ENCODE measurements at places on chromosomes 1 and 21.

- DNase-seq, result no peak
Measured at GRCh38 chr1:92329347-92330129, 30.7 kb downstream of the RPAP2 start.

DNA sequence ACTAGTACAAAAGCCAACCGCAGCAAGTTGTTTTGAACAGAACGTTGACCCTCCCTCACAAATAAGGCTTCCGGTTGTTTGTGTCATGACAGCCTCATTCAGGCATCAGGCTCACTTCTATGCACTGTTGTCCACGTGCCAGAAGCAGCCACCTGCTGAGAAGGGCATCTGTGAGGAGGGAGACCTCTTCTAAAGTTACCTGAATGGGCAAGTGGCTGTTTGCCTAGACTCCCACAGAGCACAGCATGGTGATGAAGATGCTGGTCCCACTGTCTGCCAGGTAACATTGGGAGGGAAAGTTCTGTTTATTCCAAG lies 176.1 kb downstream of the CLIC6 start:
- no peak for DNase-seq

- no peak for DNase-seq
Measured at GRCh38 chr1:115953180-115953579, 23.1 kb upstream of the SLC22A15 start.

DNA sequence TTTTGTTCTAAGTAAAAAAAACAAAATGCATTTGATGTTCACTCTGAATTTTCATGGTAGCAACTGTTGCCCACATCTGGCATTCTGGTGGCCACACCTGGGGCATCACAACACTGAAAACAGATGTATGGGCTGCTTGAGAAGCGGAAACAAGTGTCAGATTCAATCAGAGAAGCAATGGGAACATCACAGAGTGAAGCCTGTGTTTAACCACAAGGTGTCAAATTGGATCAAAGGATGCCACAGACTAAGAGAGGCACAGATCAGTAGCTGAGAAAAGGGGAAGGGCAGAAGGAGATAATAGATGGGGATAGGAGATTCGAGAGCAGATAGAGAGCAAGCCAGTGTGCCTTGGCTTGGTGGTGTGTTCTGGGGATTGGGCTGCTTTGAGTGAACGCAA lies 49.8 kb upstream of the MTF2 start:
- no peak for DNase-seq

DNA sequence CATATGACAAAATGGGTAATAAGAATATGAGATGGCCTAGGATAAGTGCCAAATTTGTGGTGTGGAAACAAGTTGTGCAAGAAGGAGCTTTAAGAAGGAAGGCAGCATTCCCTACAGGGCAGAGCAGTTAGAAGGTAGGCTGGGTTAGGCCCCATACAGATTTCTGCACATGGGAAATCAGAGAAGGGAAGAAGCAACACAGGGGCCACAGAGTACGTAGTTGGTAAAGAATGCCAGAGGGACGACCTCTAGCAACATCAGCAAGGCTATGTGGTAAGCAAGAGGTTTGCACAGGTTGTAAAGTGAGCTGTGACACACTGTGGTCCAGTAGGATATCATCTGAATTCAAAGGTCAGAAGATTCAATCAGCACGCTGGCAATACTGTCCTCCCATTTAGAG lies 765.6 kb upstream of the B3GALT2 start:
- DNase-seq, result no peak

- DNase-seq, result no peak
Measured at GRCh38 chr1:28507247-28507645, 1.4 kb downstream of the RCC1 start.

DNA sequence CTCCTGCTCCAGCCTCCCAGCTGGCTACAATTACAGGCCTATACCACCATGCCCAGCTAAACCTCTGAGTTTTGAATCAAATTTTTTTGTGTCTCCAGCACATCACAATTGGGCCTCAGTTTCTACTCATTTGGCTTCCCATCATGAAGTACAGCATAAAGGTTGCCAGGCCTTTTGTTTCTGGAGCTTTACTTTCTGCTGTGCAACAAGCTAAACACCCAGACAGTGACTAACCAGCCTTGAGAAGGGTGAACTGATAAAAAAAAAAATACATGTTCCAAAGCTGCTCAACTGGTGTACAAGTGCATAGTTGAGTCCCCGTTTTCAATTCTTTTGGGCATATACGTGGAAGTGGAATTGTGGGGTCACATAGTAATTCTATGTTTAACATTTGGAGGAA lies 25.1 kb downstream of the TIAM1 start:
- DNase-seq, result no peak

DNA sequence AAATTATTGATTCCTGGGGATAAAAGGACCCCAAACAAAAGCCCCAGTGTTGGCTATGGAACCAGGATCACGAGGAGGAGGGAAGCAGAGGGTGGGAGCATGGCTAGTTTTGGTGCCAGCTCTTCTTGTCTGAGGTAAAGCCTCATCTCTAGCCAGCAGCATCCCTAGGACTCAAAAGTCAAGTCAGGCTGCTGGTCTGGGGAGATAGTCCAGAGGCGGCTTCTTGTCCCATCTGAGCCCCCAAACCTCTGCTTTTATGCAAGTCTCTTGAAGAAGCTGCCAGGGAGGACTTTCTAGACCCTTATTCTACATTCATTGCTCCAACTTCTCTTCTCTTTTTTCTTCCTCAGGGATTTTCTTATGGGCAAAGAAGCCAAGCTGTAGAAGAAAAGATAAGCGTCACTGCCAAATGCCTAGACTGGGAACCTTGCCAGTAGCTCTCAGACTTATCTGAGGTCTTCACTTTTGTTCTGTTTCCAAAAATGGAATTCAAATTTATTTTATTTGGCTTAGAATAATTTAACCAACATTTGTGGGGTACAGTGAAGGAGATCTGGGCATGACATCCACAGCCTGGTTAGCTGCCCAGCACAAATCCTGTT lies 6.9 kb upstream of the ANKRD35 start:
- DNase-seq, result no peak

DNA sequence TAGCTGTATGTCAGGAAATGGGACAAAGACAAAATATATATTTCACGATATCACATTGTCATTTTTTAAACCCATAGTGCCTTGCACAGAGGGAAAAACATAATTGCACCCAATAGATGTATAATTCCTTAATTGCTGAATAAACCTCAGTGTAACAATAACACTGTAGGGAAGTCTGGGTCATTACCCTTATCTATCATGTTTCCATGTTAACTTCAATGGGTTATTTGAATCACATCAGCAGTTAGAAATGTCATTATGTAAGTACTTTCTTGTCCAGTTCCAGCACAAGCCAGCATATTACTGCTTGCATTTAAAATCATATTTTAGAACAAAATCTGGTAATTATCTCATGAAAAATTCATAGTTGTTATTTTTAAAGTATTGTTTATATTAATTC lies 222.7 kb downstream of the HMCN1 start:
- no peak for DNase-seq
